ENCODE measurements at places on chromosomes 1 and 21.

GRCh38 chr1:94463056-94463764, 45.0 kb downstream of the ABCD3 start:
- DNase-seq = no peak

DNA sequence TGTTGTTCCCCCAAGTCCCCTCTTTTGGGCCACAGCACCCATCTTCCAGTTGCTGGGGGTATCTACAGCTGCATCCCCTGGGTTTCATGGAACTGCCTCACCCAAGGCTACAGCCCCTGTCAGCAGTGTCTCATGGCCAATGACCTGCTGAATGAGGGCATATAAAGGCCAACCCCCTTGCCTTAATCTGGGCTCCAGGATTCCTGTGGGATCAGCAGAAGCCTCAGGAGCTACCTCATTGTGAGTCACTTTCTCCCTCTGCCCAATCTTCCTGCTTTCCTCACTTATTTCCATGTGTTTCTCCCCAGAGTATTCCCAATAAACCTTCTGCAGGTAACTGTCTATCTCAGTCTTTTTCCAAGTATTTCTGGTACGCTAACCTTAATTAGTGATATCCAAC, 37.3 kb upstream of the SYT14 start:
- no peak for DNase-seq

GRCh38 chr21:43025636-43026180, 49.9 kb downstream of the CBS start:
- DNase-seq = no peak

GRCh38 chr1:32150847-32151246, 28.6 kb upstream of the TXLNA start:
- no peak for DNase-seq

GRCh38 chr1:172875892-172876291, 174.8 kb downstream of the TNFSF18 start:
- no peak for DNase-seq

DNA sequence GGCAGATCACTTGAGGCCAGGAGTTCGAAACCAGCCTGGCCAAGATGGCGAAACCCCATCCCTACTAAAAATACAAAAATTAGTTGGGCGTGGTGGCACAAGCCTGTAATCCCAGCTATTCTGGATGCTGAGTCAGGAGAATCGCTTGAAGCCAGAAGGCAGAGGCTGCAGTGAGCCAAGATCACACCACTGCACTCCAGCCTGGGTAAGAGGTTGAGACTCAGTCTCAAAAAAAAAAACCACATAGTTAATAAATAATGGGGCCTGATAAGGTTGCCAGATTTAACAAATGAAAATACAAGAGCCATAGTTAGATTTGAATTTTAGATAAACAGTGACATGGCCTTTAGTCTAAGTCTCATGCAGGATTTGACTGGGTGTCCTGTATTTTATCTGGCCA, 175.7 kb downstream of the ZZZ3 start:
- DNase-seq = no peak

DNA sequence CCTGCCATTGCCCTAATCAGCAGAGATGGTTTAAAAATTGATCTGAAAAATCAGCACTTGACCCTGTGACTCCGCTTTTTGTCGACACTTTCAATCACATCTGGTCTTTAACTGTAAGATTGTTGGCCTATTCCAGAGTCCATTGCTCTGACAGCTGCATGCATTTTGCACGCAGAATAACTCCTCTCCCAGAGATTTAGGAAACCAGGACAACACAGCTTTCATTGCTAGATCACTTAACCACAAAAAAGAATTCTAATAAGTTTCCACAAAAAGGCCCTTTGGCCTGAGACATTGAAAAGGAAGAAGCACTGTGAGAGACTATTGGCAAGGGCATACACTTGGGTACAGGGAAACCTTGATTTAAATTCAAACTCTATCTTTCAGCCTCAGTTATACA, 373.1 kb downstream of the TGFB2 start:
- no peak for DNase-seq

DNA sequence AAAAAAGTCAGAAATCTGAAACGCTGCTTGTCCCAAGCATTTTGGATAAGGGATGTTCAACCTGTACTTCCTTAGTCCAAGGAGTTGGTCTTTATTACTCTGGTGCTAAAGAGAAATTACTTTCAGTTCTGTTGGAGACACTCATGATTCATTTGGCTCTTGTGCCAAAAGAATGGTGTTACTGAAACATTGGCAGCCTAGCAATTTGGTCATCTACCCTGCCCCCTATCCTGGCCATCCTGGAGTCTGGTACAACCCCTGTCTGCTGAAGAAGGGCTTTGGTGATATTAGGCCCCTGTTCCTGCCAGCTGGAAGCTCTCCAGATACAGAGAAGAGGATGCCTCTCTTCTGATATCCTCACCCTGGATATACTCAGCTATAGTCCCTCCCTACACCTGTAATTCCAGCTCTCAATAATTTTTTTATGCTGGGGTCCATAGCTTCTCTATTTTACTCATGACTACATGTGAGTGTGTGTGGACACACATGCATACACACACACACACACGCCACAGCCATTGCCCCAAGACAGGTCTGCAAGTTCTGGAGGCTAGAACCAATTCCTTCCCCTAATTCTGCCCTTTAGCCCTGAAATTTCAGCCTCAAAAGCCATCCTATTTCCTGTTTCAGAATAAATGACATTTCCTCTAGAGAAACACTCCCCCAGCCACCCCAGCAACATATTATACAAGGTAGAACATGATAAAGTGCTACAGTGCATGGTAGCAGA, 40.0 kb downstream of the LHX8 start:
- no peak for DNase-seq

DNA sequence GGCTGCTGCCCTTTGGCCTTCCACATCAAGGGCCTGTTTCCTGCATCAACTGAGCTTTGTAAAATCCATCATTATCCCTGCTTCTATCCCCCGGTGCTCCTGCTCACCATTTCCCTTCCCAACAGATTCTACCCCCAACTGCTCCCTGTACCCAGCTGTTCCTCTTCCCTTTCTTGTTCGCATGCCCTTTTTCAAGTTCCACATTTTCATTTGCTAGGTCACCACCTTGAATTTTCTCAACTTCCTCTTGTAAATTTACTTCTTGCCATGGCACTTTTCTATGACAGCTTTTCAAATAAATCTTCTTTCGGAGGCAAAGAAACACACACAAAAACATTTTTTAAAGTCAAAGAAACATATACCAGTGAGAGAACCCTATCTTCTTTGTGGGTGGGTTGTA, 330.5 kb upstream of the ADGRL2 start:
- no peak for DNase-seq

DNA sequence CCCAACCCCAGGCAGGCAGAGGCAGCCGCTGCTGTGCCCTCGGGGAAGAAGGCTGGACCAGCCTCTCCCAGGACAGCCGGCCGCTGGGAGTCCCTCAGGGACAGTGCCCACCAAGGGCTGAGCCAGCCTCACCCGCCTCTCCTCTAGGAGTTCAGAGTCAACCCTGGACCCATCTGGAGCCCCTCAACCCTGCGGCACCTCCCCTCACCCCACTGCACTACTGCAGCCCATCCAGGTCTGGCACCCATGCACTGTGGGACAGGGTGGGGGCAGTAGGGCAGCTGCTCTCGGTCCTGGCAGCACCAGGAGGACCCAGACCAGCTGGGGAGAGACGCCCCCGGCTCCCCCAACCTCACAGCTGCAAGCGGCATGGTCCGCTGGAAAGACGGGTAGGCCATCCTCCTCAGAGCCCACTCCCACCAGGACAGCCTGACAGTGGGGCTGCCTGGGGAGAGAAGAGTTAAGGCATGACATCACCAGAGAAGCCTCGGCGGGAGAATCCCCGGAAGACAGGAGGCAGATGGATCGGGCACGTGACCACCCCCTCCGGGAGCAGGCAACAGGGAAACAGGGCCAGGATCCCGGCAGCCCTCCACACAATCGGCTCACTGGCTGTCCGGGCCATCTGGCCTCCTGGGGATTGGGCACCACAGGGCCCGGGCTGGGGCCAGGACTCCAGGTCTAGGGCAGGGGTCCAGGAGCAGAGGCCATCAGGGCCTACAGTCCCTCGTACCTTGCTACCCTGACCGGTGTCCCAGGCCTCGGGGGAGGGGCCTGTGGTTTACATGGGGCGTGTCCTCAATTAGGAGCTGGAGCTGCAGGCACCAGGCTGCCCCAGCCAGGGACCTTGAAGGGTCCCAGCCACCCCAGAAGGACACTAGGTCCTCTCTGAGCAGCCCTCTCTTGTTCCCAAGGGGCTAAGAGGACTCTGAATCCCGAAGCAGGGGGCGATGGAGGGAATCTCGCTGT, 3.1 kb downstream of the ACAP3 start:
- DNase-seq = peak; percentile 86

- no peak for DNase-seq
These were observed 600.7 kb upstream of the USP24 start for GRCh38 chr1:55815745-55816455.

- no peak for DNase-seq
These were observed 117.4 kb downstream of the MRPS6 start for GRCh38 chr21:34190576-34191321.

DNA sequence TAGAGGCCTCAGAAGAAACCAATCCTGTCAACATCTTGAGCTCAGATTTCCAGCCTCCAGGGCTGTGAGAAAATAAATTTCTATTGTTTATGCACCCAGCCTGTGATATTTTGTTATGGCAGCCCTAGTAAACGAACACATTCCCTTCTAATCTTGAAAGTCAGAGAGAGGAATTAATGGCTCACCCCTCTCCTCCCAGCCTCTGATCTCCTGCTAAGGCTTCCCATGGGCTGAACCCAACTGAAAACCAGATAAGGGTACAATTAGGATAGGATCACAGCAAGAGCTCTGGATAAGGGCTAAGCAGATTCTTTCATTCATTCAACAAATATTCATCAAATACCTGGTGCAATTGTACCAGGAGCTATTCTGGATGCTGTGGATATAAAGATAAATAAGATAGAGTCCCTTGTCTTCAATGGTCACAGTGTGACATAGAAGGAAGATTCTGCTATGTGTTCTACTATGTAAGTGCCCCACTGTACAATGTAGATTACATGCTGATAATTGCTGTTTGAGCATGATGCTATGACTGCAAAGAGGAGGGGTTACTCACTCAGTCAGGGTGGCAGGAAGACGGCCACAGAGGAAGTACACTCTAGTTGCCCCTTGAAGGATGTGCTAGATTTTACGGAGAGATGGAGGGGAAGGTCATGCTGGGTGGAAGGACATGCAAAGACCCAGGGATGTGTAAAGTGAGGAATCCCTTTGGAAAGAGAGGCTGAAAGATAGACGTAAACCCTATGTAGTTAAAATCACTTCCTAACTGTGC, 203.3 kb upstream of the JUN start:
- DNase-seq = no peak

DNA sequence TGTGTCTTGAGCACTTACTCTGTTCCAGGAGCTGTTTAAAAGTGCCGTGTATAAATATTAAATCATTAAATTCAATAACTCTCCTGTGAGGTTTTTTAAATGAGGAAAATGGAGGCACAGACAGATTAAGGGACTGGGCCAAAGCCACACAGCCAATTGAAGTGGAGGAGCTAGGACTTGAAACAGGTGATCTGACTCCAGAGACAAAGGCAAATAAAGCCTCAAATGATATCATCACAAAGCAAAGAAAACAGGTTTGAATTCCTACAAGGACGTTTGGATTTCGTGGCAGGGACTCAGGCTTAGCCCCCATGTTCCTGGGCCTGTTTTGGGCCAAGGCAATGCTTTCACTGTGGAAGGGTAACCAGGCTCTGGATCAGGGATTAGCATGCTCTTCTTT, 45.2 kb upstream of the DMBX1 start:
- DNase-seq = no peak

All from Right ventricle myocardium superior (tissue), 1 donor.